ENCODE measurements at places on chromosomes 2 and 18. TPM values are rescaled to one million over a fixed set of nuclear protein-coding genes. Genes with fewer than 3 reads are reported as not detected.

The OSR1 gene
- polyA plus RNA-seq: 4.7 TPM

The CPO gene
- 1.2 TPM for polyA plus RNA-seq

The GREB1L gene
- 1.7 TPM for polyA plus RNA-seq

GRCh38 chr2:204354442-204354856, 190.8 kb upstream of the PARD3B start:
- no peak for DNase-seq

DNA sequence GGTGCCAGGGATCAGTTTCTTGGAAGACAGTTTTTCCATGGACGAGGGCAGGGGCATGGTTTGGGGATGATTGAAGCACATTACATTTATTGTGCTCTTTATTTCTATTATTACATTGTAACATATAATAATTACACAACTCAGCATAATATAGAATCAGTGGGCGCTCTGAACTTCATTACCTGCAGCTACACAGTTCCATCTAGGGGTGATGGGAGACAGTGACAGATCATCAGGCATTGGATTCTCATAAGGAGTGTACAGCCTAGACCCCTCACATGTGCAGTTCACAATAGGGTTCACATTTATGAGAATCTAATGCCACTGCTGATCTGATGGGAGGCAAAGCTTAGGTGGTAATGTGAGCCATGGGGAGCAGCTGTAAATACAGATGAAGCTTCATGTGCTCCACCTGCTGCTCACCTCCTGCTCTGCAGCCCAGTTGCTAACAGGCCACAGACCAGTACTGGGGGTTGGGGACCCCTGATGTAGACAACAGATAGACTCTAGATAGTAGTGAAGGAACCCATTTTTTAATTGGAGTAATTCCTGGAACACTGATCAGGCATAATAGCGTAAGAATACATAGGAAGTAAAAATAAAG, 41.5 kb upstream of the MC4R start:
- no peak for DNase-seq

DNA sequence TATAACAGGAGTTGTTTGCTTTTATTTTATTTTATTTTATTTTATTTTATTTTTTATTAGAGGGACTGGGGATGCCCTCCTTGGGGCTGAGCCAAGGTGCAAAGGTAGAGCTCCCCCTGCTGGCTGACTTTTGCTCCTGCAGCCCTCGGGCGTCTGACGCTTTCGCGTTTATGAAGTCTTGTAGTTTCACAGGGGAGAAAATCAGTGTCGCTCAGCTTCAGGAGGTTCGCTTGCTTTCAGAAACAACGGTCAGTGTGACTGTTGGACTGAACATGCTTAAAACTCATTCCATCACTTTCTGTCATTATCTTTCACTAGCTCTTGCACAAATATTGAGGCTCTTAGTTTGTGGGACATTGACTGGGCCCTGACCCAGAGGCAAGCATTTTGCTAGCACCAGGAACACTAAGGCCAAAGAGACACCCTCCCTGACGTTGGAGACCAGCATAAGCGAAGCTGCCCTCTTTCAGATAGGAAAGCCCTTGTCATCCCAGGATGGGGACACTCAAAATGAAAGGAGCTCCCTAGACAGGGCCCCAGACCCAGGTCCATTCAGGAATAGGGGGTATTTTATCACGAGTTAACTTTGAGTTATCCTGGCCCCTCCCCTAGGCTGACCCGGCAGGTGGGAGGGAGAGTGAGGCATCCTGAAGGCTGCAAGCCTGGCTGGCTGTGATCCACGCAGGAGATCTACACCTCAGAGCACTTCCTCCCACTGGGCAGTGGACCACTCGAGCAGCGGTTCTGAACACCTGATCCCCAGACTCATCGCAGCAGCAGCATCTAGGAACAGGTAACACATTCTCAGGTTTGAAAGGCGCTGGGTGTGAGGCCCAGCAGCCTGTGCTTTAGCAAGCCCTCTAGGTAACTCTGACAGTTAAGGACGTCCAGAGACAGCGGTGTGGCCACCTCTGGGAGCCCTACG, 34.4 kb downstream of the LGALSL start:
- DNase-seq: peak; percentile 57

DNA sequence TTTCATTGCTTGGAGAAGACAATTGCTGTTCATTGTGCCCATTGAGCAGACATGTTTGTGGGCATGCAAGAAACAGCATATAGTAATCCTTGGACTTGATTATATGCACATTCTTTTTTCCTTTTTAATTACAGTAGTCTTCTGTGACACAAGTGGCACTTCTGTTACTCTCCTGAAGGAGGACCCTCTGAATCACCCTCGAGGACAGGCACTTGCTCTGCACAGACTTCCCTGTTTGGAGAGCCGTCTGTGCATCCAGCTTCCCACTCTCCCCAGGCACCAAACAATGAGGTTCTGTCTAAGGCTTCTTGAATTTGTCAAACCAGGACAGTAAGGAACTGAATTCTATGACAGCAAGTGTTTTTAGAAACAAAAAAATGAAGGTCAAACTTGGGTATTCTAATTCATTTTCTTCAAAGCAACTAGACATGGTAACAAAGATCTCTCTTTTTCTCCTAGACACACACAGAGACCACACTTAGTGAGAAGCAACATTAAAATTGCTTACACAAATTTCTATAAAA, 844.6 kb upstream of the ID2 start:
- no peak for DNase-seq

DNA sequence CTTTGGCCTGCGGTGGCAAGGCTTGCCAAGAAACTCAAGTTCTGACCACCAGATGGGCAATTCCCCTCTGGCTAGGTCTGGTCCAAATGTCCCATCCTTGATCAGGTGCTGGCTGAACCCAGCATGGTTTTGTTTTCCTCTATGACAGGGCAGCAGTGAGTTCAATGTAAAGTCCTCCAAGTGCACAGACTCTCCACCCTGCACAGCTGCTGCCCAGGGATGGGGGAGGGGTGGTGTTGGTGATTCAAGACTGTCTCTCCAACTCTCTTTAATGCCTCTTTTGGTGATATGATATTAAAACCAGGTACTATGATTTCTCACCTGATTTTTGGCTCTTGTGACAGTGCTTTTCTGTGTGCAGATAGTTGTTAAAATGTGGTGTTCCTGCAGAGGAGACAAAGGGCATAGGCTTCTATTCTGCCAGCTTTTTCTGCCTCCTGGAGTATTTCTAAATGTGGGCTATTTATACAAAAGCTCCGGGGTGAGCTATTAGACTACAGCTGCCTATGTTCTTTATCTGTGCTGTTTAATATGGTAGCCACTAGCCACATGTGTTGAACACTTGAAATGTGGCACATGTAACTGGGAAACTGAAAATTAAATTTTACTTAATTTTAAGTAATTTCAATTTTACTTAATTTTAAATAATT, 64.0 kb upstream of the STK39 start:
- no peak for DNase-seq

DNA sequence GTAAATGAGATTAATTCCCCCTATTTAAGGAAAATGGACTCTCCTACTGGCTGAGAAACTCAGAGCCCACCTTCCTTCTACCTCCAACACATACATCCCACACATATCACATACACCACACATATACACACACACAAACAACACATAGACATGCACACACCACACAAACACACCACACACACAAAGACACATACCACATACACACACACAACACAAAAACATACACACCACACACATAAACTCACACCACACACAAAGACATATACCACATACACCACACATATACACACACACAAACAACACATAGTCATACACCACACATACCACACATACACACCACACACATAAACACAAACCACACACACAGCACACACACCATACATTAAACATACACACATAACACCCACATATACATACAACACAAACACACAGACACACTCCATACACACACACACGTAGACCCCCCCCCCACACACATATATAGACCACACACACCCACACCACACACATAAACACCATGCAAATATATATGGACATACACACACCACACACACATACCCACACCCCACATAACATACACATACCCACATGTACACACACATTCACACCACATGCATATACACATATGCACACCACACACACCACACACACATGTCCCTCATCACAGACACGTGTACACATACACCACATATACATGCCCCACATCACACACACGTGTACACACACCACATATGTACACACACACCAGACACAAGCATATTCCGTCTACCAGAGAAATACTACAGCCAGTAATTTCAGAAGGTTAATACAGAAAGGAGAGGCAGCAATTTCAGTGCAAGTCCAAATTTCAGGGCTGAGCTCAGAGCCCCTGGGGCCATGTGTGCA, 204.3 kb downstream of the SNTG2 start:
- DNase-seq: no peak

DNA sequence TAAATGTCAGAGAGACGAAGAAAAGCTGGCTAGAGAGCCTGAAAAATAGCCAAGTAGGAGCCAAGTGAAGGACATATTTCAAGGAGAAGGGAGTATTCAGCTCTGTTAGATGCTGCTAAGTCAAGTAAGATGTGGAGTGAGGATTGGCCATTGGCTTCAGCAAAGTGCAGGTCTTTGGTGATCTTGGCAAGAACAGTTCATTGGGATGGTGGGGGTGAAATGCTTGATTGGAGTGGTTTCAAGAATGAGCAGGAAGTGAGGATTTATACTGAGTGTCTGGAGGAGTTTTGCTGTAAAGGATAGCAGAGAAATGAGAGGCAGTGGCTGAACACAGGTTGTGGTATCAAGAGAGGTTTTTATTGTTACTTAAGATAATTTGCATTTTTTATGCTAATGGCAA, 139.7 kb downstream of the PRPF40A start:
- no peak for DNase-seq

DNA sequence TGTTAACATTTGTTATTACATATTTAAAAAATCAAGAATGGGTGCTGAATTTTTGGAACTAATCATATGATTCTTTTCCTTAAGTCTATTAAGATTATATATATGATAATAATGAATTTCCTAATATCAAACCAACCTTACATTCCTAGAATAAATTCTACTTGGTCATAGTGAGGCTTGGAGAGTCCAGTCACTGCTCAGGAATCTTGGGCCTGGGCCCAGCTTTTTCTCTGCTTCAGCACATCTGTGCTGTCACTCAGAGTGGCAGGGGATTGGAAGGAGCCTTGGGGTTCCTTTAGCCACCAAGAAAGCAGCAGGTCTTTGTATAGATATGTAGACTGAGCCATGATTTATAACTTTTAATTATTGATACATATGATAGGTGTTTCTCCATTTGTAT, 19.9 kb upstream of the ZAP70 start:
- DNase-seq: no peak

DNA sequence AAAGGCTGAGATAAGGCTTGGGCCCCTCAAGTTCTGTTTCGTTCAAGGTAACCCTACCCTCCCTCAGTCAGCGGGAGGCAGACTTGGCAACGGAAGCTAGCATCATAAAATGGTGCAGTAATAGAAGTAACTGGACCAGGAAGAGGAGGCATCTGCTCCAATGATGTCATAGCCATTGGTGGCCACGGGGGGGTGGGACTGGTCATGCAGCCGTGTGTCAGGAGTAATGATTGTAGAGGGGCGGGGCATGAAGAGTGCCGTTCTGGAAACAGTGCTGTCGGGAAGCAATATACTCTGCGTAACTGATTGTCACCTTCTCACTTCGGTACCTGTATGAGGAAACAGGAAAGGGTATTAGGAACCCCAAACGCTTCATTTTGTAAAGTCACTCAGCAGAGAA, 6.9 kb upstream of the POLR2D start:
- DNase-seq: no peak

DNA sequence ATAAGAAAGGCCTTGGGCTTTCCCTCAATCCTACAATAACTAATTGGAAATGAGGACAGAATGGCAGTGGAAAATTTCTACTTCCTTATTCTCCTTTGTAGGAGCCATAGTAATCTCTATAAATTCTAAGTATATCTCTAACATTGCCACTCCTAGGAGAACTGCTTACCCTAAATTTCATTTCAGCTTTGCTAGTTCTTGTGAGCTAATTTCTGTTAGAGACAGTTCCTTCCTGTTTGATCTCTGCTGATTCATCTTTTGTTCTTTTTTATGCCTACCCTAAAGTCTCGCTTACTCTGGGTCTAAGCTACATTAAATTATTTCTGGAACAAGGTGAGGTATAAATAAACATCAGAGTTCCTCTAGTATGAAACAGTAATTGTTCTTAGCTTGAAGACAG, 25.7 kb downstream of the ABHD3 start:
- no peak for DNase-seq

DNA sequence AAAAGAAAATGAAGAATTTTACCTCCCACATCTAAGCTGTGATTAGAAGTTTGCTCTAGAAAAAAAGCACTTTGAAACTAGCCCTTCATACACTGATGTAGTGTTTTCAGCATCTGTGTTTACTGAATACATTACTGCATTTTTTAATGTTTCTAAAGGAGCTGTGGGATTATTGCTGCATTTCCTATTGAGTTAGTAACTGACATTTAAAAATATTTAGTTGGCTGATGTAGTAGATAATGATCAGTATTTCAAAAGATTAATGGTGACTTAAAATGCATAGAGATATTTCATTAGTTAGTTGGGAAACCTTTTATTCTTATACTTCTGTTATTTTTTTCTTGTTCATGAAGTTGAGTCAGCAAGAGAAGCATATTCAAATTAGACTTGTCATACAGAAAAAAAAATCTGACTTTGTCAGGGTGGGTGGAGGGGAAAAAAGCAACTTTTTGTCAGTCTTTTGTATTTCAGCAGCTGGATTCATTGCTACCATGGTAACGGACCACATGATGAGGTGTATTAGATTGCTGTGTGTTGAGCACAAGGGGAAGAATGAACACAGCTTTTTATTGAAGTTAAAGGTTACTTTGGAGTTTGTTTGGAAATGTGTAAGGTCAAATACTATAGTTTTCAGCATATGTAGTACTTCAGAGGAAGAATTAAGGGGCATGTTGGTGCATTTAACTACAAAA, at the start of gene DTNA:
Gene DTNA (plus strand): TSS at position 549 of the 692 bp plus-strand sequence. CDS start 45,679 bp downstream, outside the sequence.
- DNase-seq: peak; percentile 56

- DNase-seq: no peak
Measured at GRCh38 chr2:160111951-160112798, 49.8 kb upstream of the PLA2R1 start.

- no peak for DNase-seq
Measured at GRCh38 chr2:38123911-38124310, 48.0 kb upstream of the CYP1B1 start.

- DNase-seq: peak; percentile 60
Measured at GRCh38 chr2:136527560-136527959, 237.8 kb upstream of the THSD7B start.

- no peak for DNase-seq
Measured at GRCh38 chr2:142725386-142725785, 152.1 kb upstream of the KYNU start.

Measured in right renal pelvis (tissue), 4 donors.